Neural progenitor cell (in vitro differentiated cells): ENCODE measurements at places on chromosomes 6 and 20.

- DNase-seq: peak; percentile 20
Measured at GRCh38 chr6:158938811-158939254, 61.2 kb downstream of the RSPH3 start.

- peak; percentile 44 for DNase-seq
Measured at GRCh38 chr20:36950414-36951197, 902 bp downstream of the SAMHD1 start.

DNA sequence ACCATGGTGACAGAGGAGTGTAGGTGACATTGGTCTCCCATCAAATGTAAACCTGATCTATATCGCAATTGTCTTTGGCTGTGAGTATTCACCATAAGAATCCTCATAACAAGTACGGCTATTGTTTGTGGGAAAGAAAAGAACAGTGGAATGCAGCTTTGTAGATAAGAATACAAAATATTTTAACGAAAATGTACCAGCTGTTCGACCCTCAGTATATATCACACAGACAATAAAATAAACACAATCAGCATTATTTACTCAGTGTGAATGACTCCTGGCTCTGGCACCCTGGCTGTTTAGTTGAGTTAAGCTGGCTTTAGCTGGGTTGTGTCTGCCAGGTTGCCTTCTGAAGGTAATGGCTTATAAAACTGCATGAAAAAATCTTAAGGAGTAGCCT is 43.4 kb downstream of the SNRNP48 start:
- no peak for DNase-seq

GRCh38 chr6:137871831-137872454 is 4.9 kb downstream of the TNFAIP3 start:
- DNase-seq: no peak

- DNase-seq: no peak
Measured at GRCh38 chr20:51361258-51361657, 181.3 kb downstream of the NFATC2 start.

GRCh38 chr20:20037960-20038359 is 14.3 kb downstream of the CRNKL1 start:
- DNase-seq: no peak
